ENCODE measurements at places on chromosomes 7 and 10.

GRCh38 chr10:8051851-8052257 lies 2.6 kb upstream of the GATA3 start:
- DNase-seq: no peak

GRCh38 chr10:16996530-16996964 lies 133.1 kb downstream of the CUBN start:
- DNase-seq: no peak

- no peak for DNase-seq
Measured at GRCh38 chr7:133869556-133869955, 257.6 kb upstream of the LRGUK start.

GRCh38 chr7:42457663-42458062 lies 220.7 kb upstream of the GLI3 start:
- no peak for DNase-seq

- no peak for DNase-seq
Measured at GRCh38 chr7:106538638-106539037, 122.3 kb downstream of the CCDC71L start.

Measured in activated T-cell treated with anti-CD3 and anti-CD28 coated beads, Interleukin-2, amount 50 U/mL, for 1 hour (primary cell).